ENCODE measurements at places on chromosomes 4 and X. TPM values are rescaled to one million over a fixed set of nuclear protein-coding genes. Genes with fewer than 3 reads are reported as not detected.

GRCh38 chr4:1706358-1706757, 5.8 kb downstream of the SLBP start:
- DNase-seq: no peak

DNA sequence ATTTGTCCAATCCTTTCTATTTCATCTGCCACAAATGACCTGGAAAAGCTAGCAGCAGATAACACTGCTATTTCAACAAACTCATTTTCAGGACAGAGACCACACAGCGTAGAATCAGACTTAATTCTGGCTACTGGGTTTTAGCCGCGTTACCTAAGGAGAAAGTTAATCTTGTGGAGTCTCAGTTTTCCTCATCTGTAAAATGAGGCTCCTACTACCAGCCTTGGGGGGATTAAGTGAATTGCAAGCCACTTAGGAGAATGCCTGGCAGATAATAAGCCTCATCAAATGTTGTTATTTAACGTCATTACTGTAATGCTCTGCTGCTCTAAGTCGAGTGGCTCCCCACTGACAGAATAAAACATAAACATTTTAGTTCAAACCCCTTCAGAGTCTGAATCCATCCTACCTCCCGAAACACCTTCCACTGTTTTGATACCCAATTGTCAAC, 1.4 kb downstream of the CCNI start:
- peak; percentile 6 for DNase-seq

The MAGEE2 gene
- not detected for total RNA-seq

DNA sequence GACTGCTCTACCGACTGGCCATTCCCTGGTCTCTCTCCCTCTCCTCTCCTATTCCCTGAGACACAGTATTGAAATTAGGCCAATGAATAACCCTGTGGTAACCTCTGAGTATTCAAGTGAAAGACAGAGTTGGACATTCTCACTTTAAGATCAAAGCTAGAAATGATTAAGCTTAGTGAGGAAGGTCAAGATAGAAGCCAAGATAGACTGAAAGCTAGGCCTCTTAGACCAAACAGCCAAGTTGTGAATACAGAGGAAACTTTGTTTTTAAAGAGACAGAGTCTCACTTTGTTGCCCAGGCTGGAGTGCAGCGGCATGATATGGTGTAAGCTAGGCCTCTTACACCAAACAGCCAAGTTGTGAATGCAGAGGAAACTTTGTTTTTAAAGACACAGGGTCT, 64.6 kb downstream of the KDM6A start:
- DNase-seq: no peak

DNA sequence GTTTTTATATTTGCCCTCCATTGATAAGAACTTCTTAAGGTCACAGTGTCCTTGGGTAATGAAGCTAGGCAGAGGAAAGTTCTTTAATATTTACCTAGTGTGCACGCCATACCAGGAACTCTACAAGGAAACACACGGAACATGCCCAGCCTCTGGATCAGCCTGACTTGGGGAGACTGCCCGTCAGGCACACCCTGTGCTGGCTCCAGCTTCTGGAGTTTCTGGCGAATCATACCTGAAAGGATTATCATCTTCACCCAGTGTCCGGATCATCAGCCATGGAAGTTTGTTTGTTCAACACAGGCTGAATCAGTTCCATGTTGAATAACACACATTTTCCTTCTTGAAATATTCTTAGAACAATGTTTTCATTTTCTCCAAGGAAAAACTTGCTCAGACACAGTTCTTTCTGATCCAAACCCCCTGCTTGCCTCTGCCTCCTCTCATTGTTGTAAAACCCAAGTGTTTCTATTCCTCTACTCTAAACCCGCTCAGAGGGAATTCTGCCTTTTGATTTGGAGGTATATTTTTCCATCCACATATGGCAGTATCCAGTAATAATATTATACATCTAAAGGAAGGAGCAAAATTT, 176.7 kb downstream of the SHROOM3 start:
- peak; percentile 71 for DNase-seq

The CHRNA9 gene
- not detected for total RNA-seq

The LRBA gene
- 108 TPM for total RNA-seq

- DNase-seq: no peak
Measured at GRCh38 chrX:44795945-44796450, 47.8 kb upstream of the DUSP21 start.

DNA sequence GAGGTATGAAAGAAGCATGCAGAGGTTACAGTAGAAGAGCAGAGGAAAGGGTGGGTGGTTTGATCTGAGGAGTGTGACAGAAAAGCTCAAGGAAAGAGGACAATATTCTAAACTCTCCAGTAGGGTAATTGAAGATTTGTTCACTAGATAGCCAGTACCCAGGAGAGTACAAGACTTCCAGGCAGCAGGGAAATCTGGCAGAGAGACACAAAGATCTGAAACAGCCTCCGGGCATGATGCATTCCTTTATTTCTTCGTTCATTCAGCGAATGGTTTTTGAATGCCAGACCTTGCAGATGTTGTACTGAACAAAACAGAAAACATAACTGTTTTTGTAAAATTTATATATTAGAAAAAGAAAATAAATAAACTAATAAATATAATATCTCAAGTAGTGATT, 766.6 kb downstream of the FAT4 start:
- DNase-seq: no peak

DNA sequence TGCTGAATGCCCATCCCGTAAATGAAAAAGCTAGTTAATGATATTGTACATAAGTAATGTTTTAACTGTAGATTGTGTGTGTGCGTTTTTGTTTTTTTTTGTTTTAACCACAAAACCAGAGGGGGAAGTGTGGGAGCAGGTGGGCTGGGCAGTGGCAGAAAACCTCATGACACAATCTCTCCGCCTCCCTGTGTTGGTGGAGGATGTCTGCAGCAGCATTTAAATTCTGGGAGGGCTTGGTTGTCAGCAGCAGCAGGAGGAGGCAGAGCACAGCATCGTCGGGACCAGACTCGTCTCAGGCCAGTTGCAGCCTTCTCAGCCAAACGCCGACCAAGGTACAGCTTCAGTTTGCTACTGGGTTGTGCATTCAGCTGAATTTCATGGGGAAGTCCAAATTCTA, at the start of gene SPP1:
TSS of gene SPP1 (plus strand) at position 249 of the 400 bp plus-strand sequence. CDS start 1,182 bp downstream, outside the sequence.
- DNase-seq: peak; percentile 25

DNA sequence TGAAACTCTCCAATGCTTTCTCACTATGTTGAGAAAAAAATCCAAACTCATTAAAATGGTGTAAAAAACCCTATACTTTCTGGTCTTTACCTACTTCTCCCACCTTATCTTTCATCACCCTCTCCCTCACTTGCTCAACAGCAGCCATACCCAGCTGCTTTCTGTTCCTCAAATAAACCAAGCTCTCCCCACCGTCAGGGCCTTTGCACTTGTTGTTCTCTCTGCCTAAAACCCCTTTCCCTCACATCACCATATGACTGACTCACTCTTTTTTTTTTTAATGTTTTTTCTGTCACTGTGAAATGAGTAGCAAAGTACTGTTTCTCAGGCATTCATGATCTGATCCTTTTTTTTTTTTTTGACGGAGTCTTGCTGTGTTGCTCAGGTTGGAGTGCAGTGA, 122.3 kb upstream of the TMEM164 start:
- no peak for DNase-seq

DNA sequence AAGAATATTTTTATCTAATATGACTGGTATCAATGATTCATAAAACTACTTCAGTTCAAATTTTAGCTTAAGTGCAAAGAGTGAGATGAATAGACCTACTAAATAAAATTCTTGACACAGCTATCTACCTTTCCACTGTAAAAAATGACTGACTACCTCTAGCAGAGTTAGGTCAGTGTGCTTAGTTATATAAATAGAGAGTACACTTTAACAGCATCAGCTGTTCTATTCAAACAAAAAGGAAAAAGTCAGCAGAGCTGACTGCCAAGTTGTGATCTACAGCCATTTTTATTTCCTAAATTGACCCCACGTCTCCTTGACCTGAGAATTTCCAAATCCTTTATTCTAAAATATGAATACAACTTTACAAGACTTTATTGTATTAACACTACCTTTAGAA, 262.4 kb downstream of the CAMK2D start:
- DNase-seq: no peak

DNA sequence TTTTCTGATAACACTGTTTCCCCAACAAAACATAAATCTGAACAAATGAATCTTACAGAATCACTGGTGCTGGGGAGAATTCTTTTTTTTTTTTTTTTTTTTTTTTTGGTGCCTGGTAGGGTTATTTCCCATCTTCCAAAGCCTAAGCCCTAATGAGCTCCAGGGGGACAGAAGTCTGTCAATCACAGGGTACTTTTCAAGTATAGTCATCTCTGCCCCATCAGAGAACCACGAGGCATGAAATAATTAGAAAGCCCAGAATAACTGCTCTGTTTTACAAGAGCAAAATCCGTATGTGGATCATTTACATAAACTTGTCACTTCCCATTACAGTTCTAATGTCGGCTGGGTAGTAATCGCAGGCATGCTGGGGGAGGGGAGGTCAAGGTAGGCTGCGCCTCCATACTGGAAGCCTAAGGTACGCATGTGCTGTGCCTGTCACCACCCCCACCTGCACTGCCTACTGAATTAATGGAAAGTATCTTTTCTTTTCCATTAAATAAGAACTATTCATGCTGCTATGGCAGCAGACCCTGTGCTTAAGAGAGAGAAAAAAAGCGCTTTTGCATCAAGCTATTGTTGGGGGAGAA, 164.7 kb upstream of the LEF1 start:
- DNase-seq: no peak

The F8A2 gene
- total RNA-seq: not detected

GRCh38 chrX:17442898-17443297, 67.9 kb downstream of the NHS start:
- peak; percentile 29 for DNase-seq

GRCh38 chrX:46386511-46386910, 158.7 kb downstream of the ZNF674 start:
- DNase-seq: no peak

Data from mammary epithelial cell (primary cell).